Esophagus squamous epithelium (tissue), 5 donors: ENCODE measurements at places on chromosomes 3 and 15. TPM values are rescaled to one million over a fixed set of nuclear protein-coding genes. Genes with fewer than 3 reads are reported as not detected.

GRCh38 chr3:53079791-53080555 is 34.1 kb upstream of the SFMBT1 start:
- no peak overlapping the region for H3K4me3 ChIP-seq
- peaks cover 11% of the 10 kb centered on the region for H3K4me1 ChIP-seq
- no peak for DNase-seq
- H3K27me3 ChIP-seq: no peaks in the 10 kb centered on the region

Gene HTR3E
- total RNA-seq: not detected

DNA sequence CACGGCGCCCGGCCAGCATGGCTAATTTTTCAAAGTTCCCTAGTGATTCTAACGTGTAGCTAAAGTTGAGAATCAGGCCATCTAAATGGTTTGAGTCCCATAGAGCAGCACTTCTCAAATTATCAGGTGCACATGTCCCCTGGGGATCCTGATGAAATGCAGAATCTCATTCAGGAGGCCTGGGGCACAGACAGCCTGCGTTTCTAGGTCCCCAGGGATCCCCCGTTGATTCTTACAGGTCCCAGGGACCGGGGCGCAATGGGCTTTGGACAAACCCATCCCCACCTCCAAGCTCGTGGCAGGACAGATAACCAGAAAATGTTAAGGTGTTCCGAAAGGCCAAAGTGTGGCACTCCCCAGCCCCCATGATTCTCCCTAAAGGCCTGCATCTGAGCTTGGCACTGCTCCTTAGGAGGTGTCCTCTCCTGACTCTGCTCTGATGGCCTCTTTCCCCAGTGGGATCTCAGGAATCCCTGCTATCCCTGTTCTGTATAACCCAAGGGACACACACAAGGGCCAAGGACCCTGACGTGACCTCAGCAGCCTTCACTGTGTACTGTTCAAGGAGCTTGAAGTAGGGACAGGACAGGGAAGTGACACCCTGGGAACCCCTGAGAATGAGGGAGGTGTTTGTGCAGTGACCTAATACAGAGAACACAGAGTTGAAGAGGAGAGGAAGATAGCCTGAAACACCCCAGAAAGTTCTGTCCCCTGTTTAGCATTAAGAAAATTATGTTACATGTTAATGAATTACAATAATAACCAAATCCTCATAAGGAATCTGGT is 8.0 kb downstream of the LRRK1 start:
- no peak overlapping the region for H3K27ac ChIP-seq
- H3K4me1 ChIP-seq: peaks cover 36% of the 10 kb centered on the region
- no peak for DNase-seq
- no peak overlapping the region for H3K4me3 ChIP-seq

- no peaks in the 10 kb centered on the region for H3K27me3 ChIP-seq
- H3K36me3 ChIP-seq: no peaks in the 10 kb centered on the region
- no peak overlapping the region for H3K27ac ChIP-seq
- H3K4me1 ChIP-seq: peaks cover 27% of the 10 kb centered on the region
Observed at GRCh38 chr3:105829871-105830622, 38.8 kb downstream of the CBLB start.

- no peak for DNase-seq
- H3K27me3 ChIP-seq: no peaks in the 10 kb centered on the region
- no peak overlapping the region for H3K4me3 ChIP-seq
- H3K36me3 ChIP-seq: no peaks in the 10 kb centered on the region
- H3K27ac ChIP-seq: no peak overlapping the region
Observed at GRCh38 chr15:87211547-87211946, 1045.0 kb downstream of the NTRK3 start.

Gene SCG3
- not detected for total RNA-seq

DNA sequence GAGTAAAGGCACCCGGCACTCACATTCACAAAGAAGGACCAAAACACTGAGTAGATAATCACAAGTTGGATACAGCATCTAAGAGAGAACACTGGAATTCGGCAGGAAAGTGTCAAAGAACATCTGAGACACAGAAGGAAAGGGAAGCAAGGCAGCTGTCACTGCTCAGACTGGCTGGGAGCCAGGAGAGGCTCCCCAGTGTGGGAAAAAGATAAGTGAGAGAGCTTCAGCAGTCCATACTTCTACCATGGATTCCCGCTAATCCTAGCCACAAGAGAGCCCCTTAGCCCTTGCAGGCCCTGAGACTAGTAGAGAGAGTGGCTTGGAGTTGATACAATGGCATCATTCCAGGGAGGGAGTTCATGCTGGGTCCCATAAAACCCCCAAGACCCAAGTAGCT is 36.7 kb upstream of the CP start:
- H3K27ac ChIP-seq: no peak overlapping the region
- H3K36me3 ChIP-seq: no peaks in the 10 kb centered on the region
- H3K27me3 ChIP-seq: no peaks in the 10 kb centered on the region
- no peak for DNase-seq
- no peaks in the 10 kb centered on the region for H3K4me1 ChIP-seq

DNA sequence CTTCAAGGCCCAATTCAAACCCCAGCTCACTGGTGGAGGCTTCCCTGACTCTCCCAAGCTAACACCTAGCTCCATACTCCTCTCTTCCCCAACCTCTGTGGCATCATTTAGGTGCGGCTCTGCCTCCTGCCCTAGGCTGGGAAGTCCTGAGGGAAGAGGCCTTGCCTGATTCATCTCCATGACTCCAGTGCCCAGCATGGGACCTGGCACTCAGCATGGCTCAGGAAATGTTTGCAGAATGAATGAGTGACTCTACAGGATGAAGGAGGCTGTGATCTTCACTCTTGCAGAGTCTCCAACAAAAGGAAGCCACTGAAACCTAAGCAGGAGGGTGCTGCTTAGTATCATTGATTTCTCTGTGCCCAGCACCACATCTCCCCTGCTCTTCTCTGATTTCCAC is 34.5 kb upstream of the INSYN1 start:
- no peaks in the 10 kb centered on the region for H3K27me3 ChIP-seq
- H3K4me1 ChIP-seq: no peaks in the 10 kb centered on the region
- H3K36me3 ChIP-seq: no peaks in the 10 kb centered on the region
- H3K4me3 ChIP-seq: no peak overlapping the region
- H3K27ac ChIP-seq: no peak overlapping the region

- H3K27ac ChIP-seq: no peak overlapping the region
- no peak overlapping the region for H3K4me3 ChIP-seq
- no peak for DNase-seq
- H3K4me1 ChIP-seq: peaks cover 57% of the 10 kb centered on the region
- H3K27me3 ChIP-seq: no peaks in the 10 kb centered on the region
- H3K36me3 ChIP-seq: no peaks in the 10 kb centered on the region
Observed at GRCh38 chr3:54857343-54857742, 70.5 kb downstream of the LRTM1 start.

GRCh38 chr15:68979006-68979405 is 35.5 kb upstream of the NOX5 start:
- H3K4me1 ChIP-seq: no peaks in the 10 kb centered on the region
- no peak for DNase-seq
- H3K27ac ChIP-seq: no peak overlapping the region
- H3K4me3 ChIP-seq: no peak overlapping the region
- H3K27me3 ChIP-seq: no peaks in the 10 kb centered on the region
- no peaks in the 10 kb centered on the region for H3K36me3 ChIP-seq

DNA sequence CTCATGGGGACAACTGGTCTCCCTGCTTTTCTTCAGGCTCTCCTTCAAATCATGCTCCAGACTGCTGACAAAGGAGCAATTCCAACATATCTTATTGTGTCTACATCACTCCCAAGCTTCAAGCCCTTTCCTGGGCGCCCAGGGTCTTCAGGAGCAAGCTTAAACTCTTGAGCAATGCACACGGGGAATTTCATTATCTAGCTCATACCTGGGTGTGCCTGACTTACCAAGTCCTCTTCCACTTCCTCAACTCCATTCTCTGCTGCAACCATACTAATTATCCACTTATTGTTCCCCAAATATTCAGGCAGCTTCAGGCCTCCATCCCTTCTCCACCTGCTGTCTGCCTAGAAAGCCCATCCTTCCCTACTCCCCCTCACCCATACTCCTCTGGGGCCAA is 50.6 kb downstream of the B3GNT5 start:
- H3K27ac ChIP-seq: peak overlapping the region; percentile 61
- H3K4me3 ChIP-seq: no peak overlapping the region
- DNase-seq: no peak
- H3K4me1 ChIP-seq: peaks cover 20% of the 10 kb centered on the region

Gene DGKG
- 13.7 TPM for total RNA-seq

GRCh38 chr3:45054196-45054857 is 28.2 kb downstream of the CLEC3B start:
- no peaks in the 10 kb centered on the region for H3K36me3 ChIP-seq
- H3K4me1 ChIP-seq: peaks cover 28% of the 10 kb centered on the region
- H3K27ac ChIP-seq: no peak overlapping the region

GRCh38 chr15:98085003-98085639 is 124.6 kb downstream of the ARRDC4 start:
- H3K4me3 ChIP-seq: no peak overlapping the region
- no peak for DNase-seq
- no peaks in the 10 kb centered on the region for H3K36me3 ChIP-seq

GRCh38 chr15:44340410-44340809 is 51.9 kb downstream of the GOLM2 start:
- no peaks in the 10 kb centered on the region for H3K27me3 ChIP-seq
- no peak overlapping the region for H3K4me3 ChIP-seq
- H3K27ac ChIP-seq: peak overlapping the region; percentile 12
- H3K36me3 ChIP-seq: no peaks in the 10 kb centered on the region
- DNase-seq: no peak

Gene ZNF80
- total RNA-seq: not detected

GRCh38 chr3:117922039-117922438 is 1112.6 kb downstream of the IGSF11 start:
- no peak overlapping the region for H3K27ac ChIP-seq
- H3K4me1 ChIP-seq: no peaks in the 10 kb centered on the region
- no peaks in the 10 kb centered on the region for H3K27me3 ChIP-seq
- H3K4me3 ChIP-seq: no peak overlapping the region
- no peaks in the 10 kb centered on the region for H3K36me3 ChIP-seq

DNA sequence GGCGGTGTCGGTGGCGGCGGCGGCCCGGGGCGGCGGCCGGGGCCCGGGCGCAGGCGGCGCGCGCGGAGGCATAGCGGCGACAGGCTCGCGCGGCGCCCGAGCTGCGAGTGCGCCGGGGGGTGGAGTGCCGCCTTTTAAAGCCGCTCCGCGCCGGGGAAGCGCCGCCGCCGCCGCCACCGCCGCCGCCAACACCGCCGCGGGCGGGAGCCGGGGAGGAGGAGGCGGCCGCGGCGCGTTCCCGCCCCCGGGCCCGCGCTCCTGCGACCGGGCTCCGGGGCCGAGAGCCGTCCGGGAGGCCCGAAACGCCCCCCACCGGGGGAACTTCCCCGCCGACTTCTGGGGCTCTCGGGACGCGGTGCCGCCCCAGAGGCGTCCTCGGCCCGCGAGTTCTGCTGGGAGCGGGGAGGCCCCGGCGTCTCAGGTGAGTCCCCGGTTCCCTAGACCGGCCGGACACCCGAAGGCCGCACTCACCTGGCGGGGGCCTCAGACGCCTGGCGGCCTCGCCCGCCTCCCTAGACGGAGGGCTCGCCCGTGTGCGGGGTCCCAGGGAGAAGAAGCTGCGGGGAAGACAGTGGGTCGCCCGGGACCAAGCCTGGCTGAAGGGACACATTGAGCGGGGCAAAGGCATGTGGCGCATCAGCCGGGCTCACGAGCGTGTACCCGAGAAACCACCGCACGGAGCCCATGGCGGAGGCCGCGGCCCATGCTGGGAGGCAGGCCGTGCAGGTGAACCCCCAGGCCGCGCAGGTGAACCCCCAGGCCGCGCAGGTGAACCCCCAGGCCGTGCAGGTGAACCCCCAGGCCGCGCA is at the start of gene PCSK6:
PCSK6 (minus strand) TSS at position 109 of the 809 bp plus-strand sequence; CDS start at position 72, 37 bp downstream.
- DNase-seq: no peak
- peaks cover 6% of the 10 kb centered on the region for H3K4me1 ChIP-seq
- peaks cover 3% of the 10 kb centered on the region for H3K27me3 ChIP-seq
- no peak within 1 kb of the TSS for H3K27ac ChIP-seq
- no peaks in the 10 kb centered on the region for H3K36me3 ChIP-seq

DNA sequence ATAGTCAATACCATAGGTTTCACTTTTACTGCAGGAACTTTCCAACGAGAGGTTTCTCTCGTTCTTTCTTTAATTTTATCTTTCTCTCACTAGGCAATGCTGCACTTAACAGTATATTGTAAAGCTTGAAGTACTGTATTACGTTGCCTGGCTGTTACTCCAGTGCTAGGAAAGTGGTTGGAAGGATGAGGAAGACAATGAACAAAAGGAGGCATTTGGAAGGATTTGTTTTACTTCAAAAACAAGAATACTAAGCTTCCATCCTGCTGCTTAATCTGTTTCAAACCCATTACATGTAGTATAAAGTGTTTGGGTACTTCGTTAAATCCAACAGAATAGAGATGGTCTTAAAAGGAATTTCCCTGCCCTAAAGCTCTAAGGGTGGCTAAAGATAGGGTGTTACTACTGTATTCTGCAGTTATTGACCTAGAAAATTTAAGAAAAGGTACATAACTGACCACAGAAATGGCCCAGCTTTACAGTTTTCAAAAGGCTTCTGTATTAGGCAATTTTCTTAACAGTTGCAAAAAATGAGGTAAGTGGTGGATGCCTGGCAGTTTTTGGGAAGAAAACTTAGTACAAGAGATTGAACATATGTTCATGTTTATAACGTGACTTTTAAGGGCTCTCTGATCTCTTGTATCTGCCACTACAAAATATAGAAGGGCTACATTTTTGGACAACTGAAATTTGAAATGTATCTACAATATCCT is 785 bp upstream of the IFT57 start:
- DNase-seq: no peak
- peak overlapping the region; percentile 90 for H3K27ac ChIP-seq
- H3K4me1 ChIP-seq: no peaks in the 10 kb centered on the region
- no peaks in the 10 kb centered on the region for H3K36me3 ChIP-seq

DNA sequence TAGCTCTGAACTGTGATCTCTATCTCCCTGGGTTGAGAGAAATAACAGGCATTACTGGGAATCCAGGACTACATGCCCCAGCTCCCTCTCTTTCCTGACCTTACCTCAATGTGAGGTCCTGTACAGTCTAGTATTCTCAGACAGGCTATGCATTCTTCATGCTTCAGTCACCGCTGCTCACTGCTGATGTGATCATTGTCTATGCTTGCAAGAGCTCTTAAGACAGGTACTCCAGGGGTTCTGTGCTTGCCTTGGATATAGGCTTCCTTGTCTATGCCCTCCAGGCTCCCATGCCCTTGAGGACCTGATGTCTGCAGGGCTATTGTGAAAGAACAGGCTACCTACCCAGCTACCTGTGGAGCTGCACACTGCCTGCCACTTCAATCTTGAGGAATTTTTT is 183.6 kb downstream of the MBNL1 start:
- no peak overlapping the region for H3K27ac ChIP-seq
- H3K27me3 ChIP-seq: no peaks in the 10 kb centered on the region
- DNase-seq: no peak
- H3K4me1 ChIP-seq: no peaks in the 10 kb centered on the region
- no peak overlapping the region for H3K4me3 ChIP-seq

Gene CLDN18
- total RNA-seq: not detected

DNA sequence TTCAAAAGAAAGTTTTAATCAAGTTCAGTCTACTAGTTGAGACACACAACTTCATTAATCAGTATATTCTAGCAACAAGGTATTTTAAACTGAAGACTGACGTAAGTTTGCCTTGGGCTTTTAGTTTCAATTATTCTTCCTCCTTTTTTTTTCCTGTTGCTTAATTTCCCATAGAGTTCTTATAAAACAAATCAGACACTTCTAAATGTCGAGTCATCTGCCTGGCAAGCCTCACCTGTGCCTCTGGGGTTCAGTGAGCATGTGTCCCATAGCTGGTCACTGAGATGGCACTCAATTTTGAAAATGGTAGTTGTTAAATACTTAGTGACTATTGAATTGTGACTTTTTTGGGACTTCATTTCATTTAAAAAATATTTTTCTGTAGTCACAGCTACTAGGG is 27.4 kb downstream of the NKIRAS1 start:
- no peaks in the 10 kb centered on the region for H3K36me3 ChIP-seq
- peak overlapping the region; percentile 29 for H3K27ac ChIP-seq
- no peak for DNase-seq
- no peak overlapping the region for H3K4me3 ChIP-seq
- H3K4me1 ChIP-seq: no peaks in the 10 kb centered on the region
